ENCODE measurements at places on chromosomes 7 and 10.

GRCh38 chr7:87709258-87709657 is 81.1 kb downstream of the RUNDC3B start:
- no peak for DNase-seq

DNA sequence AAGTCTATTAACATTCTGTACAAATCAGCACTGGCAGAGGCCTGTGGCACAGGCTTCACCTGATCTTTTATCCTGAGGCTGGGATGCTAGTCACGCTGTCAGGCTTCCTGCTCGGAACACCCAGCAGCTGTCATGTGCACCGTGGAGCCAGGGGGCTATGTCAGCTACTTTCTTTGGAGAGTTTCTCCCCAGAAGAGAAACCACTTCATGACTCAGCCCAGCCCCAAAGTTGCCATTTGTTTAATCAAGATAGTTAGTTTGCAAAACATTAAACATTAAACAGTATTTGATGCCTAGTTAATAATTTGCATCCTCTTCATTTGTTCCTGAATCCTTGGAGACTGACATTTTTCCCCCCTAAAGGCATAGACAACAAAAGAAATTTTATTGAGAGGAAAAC is at the start of gene HABP2:
Gene HABP2 (plus strand): TSS at position 353 of the 400 bp plus-strand sequence. CDS start 69 bp downstream, outside the sequence.
- DNase-seq = no peak

GRCh38 chr7:46424934-46425333 is 503.9 kb upstream of the IGFBP3 start:
- DNase-seq = no peak

- DNase-seq = no peak
These were observed 317.2 kb downstream of the PHF14 start for GRCh38 chr7:11290863-11291262.

- DNase-seq = no peak
These were observed 195.5 kb downstream of the CELF2 start for GRCh38 chr10:11213137-11213536.

DNA sequence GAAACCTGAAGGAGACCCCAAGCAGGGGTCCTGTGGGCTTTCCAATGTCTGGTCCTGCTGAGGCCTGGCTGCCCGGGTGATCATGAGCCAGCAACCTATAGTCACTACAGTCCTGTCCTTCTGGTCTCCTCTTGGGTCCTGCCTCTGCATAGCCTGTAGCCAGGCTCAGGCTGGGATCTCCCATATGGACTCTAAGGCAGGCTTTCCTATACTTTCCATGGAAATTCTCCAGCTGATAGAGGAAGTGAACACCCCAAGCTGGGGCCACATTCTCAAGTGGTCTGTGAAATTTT is 26.4 kb downstream of the ANXA8 start:
- no peak for DNase-seq

DNA sequence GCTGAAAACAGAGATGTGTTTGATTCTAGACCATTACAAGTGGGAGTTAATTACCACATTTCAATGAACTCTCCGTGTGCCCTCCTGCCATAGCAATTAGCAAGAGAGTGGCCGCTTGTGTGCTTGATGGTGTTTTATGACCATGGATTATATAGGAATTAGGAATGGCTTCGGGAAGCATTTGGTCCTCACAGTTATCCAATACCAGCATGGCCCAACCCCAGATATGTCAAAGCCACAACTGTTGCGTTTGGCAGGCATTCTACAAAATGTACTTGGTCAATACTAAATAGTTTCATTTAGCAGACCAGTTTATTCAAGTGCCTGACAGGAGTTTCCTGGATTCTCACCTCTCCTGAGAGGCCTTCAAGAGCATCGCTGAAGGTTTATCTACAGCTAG is 509.0 kb upstream of the GALNT17 start:
- no peak for DNase-seq

DNA sequence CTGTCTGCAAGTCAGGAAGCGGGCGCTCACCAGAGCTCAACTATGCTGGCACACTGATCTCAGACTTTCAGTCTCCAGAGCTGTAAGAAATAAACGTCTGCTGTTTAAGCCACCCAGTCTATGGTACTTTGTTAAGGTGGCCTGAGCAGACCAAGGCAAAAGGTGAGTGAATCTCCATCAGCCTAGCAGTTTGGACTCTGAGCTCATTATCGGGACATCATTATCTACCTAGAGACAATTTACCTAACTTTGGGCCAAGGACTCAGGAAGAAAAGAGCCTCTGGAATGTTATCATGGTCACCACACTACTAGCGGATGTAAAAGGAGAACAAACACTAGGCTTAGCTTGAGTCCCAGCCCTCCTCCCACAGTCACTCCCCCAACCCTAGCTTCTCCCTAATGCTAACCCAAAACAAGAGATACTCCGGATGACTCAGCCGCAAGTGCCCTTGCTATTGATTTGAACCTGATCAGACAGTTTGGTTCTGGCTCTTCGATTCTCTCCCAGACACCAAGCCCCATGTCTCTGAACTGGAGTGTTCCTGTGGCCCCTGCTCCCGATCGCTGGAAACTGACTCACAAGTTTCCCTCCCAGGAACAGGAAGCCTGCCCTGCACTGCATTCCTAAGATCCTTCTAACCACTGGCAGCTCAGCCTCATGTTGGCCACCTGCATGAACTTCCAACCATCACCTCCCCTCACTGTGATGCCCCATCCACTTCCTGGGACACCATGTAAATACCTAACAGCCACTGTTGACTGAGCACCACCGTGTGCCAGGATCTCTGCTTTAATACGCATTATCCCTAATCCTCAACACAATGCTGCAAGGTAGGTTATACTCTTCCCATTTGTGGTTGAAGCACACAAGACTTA is 34.5 kb downstream of the CREB3L2 start:
- no peak for DNase-seq

DNA sequence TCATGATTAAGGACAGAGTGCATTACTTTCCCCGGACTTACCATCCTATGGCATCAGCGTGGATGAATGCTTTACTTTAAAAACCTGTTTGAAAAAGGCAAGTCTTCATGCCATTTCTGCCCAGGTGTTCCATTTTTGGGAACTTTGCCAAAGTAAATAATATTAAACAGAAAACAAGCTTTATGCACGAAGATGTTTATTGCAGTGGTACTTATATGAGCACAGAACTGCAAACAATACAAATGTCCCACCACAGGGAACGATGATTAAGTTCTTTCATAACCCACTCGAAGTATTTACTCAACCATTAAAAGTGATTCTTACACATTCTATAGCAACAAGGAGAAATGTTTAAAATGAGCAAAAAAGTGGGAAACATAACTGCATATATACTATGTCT is 109.7 kb upstream of the GDF10 start:
- no peak for DNase-seq

DNA sequence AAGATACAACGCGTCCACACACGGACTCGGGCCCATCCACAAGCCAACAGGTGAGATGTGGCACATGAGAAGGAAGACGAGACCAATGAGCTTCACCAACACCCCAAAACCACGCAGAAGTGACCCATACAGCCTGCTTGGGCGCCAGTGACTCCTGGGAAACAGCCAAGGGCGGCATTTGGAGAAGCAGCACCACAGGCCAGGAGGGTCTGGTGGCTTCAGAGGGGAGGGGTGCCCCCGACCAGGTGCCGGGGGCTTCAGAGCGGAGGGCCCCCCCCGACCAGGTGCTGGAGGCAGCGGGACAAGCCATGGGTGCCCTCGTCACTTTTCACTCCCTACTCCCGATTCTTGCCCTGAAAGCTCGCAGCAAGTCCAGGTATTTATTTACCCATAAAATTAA is 140.1 kb downstream of the DIP2C start:
- DNase-seq = no peak

GRCh38 chr10:124077208-124077993 is 16.0 kb downstream of the CHST15 start:
- no peak for DNase-seq

GRCh38 chr10:132422903-132423825 is 26.2 kb downstream of the PWWP2B start:
- DNase-seq = no peak

GRCh38 chr7:146948703-146949102 is 832.1 kb downstream of the CNTNAP2 start:
- DNase-seq = no peak

GRCh38 chr10:78408671-78409472 is 375.2 kb downstream of the RPS24 start:
- DNase-seq = no peak

DNA sequence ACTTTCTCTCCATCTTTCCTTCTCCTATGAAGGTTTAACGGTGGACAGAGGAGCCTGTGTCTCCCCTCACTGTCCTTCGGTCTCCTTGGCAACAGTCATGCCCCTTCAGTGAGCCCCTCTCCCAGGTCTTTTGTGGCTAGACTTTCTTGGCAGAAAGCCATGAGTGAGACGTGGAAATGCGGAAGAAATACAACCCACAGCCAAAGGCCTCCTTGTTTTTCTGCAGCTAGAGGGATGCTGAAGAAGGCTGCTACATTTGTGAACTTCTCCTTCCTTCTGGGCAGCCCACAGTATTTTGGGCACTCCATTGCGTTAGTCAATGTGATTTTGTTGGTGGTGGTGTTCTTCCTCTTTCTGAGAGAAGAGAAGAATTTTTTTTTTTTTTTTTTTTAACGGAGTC is 333.7 kb upstream of the PODXL start:
- DNase-seq = no peak

GRCh38 chr10:34651416-34652195 is 163.5 kb downstream of the PARD3 start:
- DNase-seq = no peak

- DNase-seq = no peak
These were observed 214.8 kb downstream of the DGKB start for GRCh38 chr7:14687777-14688176.

GRCh38 chr10:17655567-17656146 is 11.7 kb downstream of the STAM start:
- no peak for DNase-seq

DNA sequence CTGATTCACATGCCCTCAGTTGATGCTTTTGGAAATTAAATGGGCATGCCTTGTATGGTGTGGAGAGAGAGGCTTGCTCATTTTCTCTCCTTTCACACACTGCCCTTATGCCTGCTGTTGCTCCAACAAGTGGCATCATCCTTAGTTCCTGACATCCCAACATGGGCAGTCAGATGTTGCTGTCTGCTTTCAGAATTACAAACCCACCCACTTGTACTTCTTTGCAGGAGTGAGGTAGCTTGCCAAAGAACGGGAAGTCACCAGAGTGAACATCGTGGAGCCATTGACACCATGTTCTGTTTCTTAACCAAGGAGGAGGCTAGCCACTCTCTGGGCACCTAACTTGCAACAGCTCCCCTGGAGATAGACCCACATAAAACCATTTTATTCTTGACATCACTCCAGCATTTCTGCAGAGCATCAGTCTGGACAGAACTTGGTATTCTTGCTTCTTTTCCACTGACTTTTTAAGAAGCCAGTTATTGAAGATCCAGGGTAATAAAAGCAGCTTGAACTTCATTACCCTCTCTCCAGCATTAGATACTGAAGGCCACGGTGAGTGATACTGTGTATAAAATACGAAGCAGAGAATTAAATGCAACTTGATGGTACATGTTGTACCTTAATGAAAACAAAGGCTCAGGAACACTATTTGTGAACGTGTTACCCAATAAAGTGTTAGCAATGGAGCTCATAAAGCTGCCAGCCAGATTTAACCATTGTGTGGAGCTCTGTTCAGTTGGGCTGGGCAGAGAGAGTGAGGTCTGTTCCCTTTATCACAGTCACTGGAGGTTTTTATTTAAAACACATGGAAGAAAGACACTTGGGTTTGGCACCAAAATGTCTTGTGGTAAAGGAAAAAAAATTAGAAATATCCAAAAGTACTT is 195.8 kb upstream of the HABP2 start:
- no peak for DNase-seq

GRCh38 chr7:590731-591551 is 71.3 kb upstream of the PDGFA start:
- DNase-seq = no peak

- DNase-seq = no peak
These were observed 594.9 kb downstream of the REEP3 start for GRCh38 chr10:64115908-64116643.

GRCh38 chr10:58019863-58020537 is 247.7 kb downstream of the IPMK start:
- DNase-seq = no peak

- DNase-seq = no peak
These were observed 31.3 kb downstream of the RABGEF1 start for GRCh38 chr7:66771795-66772194.

- DNase-seq = no peak
These were observed 10.2 kb downstream of the GIGYF1 start for GRCh38 chr7:100683659-100684533.

DNA sequence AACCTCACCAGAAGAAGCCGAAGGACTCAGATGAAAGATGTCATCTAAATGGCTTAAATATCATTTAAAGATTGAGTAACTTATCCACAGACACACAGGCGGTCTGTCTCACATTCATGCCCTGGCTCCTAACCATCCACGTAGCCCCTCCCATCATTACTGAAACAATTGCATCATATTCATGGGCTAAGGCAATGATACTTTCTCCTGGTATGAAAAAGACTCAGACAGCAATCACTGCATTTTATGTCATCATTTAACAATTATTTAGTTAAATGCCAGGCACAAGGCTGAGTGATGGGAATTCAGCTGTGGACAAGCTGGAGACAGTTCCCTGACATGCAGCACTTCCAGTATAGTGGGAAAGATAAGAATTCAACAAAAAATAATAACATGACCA is 11.2 kb upstream of the TECTB start:
- DNase-seq = no peak

- no peak for DNase-seq
These were observed 36.6 kb upstream of the ATP6V0A4 start for GRCh38 chr7:138834583-138834982.

DNA sequence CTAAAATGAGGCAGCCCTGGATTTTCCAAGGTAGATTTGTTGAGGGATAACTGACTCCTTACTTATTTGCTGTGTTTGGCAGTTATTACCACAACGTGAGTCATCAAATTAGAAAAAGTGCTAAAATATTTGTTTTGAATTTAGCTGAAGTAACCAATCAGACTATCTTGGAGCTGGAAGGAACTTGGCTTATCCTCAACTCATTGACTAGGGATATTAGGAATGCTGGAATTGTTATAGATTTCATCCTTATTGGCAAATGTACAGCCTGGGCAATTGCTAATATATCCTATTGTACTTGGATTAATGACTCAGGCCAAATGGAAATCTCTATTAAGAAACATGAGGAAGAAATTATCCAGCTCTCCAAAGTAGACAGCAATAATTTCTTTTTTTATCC is 1189.0 kb upstream of the LRRN3 start:
- DNase-seq = no peak

GRCh38 chr7:135320268-135320667 is 86.6 kb downstream of the STRA8 start:
- no peak for DNase-seq

DNA sequence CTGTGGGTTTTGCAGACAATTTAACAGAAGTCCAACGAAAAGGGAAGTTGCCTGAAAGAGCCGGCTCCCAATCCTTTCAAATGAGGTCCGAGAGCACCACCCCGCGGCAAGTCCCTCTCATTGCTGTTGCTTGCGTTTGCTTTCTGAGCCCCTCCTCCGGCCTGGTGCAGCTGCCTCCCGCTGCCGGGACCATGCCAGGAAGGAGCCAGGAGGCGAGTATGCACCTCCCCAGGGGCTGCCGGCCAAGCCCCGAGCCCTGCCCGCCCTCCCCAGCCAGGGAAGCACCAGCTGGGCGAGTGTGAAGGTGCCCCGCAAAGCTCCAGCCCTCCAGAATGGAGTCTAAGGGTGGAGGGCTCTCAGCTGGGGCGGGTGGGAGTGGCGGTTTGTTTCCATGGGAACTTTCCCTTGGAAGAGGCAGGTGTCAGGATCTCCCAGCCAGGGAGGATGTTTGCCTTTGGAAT is 25.8 kb upstream of the PPP2R2D start:
- DNase-seq = peak; percentile 61

Measured in T-cell (primary cell).